T follicular helper cell (primary cell): ENCODE measurements at places on chromosomes 5 and 9.

DNA sequence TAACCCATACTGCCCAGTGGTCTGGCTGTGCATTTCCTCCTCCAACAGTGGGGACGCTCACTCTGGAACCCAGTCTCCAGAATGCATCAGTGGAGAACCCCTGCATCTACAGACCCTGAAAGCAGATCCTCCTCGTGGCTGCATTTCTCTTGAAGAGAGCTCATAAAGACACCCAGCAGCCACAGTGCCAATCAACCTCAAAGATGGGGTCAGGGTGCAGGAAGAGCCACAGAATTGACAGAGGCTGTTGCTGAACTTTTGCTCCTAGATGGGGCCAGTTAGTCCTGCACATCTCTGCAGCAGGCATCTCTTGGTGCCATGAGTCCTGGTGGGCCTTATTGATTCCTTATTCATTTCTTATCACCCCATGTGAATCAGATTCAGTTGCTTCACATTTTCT is 39.6 kb downstream of the ADRB2 start:
- no peak for DNase-seq

DNA sequence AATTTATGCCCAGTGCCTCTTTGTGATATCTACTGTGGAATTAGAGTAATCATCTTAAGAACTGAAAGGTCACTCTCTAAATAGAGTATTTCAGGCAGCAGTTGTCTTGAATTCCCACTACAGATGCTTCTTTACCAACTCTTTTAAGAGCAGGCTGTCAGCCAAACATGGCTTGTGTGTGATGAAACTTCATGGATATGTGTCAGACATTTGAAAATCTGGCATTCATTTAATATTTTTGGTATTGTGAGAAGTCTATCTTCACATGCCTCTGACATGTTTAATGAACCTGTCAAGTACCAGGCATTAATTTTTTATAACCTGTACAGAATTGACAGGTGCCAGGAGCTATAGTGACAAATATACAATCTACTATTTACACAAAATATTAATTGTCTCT is 318.6 kb downstream of the CDH9 start:
- DNase-seq, result no peak

GRCh38 chr9:130399768-130400167 is 45.0 kb upstream of the ASS1 start:
- no peak for DNase-seq

GRCh38 chr9:92963831-92964606 is 16.7 kb downstream of the FGD3 start:
- DNase-seq, result peak; percentile 58

DNA sequence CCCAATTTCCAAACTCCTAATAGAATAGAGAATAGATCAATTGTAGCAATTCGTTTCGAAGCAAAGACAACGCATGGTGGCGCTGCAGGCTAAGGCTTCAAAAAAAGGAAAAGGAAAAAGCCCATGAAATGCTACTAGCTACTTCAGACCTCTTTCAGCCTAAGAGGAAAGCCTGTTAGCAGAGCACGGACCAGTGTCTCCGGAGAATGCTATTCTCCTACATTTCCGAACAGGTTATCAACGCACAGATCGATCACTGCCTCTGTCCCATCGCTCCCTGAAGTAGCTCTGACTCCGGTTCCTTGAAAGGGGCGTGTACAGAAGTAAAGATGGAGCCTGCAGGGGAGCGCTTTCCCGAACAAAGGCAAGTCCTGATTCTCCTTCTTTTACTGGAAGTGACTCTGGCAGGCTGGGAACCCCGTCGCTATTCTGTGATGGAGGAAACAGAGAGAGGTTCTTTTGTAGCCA is at the start of gene PCDHB15:
Gene PCDHB15, plus strand, starts transcription at position 146 of the 468 bp plus-strand sequence. Its CDS starts 184 bp downstream, at position 330.
- no peak for DNase-seq

GRCh38 chr5:53025487-53025886 is 36.3 kb downstream of the ITGA2 start:
- DNase-seq, result no peak

- no peak for DNase-seq
Observed at GRCh38 chr5:157109744-157110143, 900 bp upstream of the HAVCR2 start.

GRCh38 chr9:127177665-127178265 is 55.3 kb upstream of the ANGPTL2 start:
- DNase-seq, result no peak

DNA sequence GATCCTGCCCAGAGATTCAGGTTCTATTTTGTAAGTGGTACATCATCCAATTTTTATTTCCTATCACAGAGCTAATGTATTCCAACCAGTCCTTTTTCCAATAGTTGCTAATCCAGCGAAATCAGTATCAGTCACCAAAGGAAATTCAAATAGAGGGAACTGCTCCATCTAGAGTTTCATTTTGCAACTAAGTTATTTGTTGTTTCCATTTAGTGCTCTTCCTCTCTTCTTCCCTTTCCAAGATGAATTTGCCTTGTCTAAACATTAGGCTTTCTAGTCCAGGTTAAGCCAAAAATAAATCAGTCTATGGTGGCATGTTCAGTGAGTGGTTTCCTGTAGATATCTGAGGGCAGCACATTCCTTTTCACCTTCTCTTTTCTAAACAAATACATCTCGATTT is 79.8 kb upstream of the SPATA31D4 start:
- no peak for DNase-seq

GRCh38 chr5:102975457-102976182 is 144.3 kb downstream of the GIN1 start:
- DNase-seq, result no peak

- no peak for DNase-seq
Observed at GRCh38 chr5:116953251-116953930, 378.8 kb upstream of the SEMA6A start.

- DNase-seq, result no peak
Observed at GRCh38 chr9:98709968-98710965, 1.5 kb upstream of the GABBR2 start.

DNA sequence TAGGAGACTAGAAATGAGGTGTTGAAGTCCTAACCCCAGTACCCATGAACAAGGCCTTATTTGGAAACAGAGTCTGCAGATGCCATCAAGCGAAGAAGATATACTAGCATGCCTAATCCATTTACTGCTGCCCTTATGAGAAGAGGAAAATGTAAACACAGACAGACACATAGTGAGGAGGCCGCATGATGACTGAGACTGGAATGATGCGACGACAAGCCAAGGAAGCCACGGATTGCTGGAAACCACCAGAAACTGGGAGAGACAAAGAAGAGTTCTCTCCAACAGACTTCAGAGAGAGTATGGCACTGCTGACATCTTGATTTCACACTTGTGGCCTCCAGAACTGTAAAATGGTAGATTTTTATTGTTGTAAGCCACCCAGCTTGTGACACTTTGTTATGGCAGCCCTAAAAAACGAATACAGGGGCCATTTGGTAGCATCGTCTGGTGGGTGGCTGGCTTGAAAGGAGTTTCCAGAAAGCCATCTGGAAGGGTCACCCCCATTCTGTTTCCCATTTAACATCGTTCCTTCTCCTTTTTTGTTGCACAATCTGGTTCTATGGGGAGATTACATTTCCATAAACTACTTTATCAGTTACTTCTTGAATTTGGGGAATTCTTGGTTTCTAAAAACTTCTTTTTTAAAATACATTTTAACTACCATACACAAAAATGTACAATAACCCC is 193.1 kb downstream of the HSD17B3 start:
- no peak for DNase-seq
